Mesothelial cell of epicardium (in vitro differentiated cells): ENCODE measurements at places on chromosomes 13 and 19. TPM values are rescaled to one million over a fixed set of nuclear protein-coding genes. Genes with fewer than 3 reads are reported as not detected.

The KLK5 gene
- total RNA-seq: 8.9 to 11.5 TPM (median 9.5 TPM) in 3 replicates

The ATP8B3 gene
- total RNA-seq: 2.2 to 2.4 TPM (median 2.3 TPM) in 3 replicates

DNA sequence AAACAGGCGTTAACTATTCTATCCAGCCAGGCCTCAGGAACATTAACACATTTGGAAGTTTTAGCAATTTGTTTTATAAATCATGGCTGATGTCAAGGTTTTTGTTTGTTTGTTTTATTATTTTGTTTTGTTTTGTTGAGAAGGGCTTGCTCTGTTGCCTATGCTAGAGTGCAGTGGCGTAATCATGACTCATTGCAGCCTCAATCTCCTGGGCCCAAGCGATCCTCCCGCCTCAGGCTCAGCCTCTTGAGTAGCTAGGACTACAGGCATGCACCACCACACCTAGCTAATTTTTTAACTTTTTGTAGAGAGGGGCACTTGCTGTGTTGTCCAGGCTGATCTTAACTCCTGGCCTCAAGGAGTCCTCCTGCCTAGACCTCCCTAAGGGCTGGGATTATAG, 28.3 kb downstream of the NUP58 start:
- no peak for DNase-seq
- peaks cover 34% of the 10 kb centered on the region for H3K36me3 ChIP-seq
- no peak overlapping the region for H3K4me3 ChIP-seq
- H3K27me3 ChIP-seq: no peaks in the 10 kb centered on the region

DNA sequence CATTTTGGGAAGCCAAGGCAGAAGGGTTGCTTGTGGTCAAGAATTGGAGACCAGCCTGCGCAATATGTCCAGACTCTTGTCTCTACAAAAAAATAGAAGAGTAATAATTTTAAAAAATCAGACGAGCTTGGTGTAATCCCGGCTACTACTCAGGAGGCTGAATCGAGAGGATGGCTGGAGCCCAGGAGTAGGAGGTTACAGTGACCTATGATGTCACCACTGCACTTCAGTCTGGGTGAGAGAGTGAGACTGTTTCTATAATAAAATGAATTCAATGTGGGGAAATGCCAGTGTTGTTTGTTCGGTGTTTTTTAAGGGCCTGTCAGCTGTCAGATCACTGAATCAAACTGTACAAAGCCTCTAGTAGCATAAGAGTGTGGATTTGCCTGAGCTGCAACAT, 1.2 kb upstream of the FBXL3 start:
- no peak for DNase-seq
- H3K27ac ChIP-seq: peak overlapping the region; percentile 96
- peaks cover 6% of the 10 kb centered on the region for H3K36me3 ChIP-seq

DNA sequence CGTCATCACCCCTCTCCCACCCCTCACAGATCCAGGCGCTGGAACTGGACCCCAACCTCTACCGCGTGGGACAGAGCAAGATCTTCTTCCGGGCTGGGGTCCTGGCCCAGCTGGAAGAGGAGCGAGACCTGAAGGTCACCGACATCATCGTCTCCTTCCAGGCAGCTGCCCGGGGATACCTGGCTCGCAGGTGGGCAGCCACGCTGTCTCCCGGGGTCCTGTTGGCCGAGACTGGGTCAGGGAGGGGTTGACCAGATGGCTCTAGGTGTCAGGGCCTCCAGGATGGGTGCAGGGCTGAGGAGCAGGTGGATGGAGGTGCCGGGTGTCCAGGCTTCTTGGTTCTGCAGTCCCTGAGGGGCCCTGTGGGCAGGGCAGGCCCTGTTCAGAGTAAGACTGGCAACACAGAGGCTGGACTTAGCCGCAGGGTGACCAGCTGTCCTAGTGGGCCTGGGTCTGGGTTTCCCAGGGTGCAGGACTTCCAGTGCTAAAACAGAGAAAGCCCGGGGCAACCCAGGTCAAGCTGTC, 58.1 kb downstream of the MYH14 start:
- H3K36me3 ChIP-seq: peaks cover 10% of the 10 kb centered on the region
- H3K4me3 ChIP-seq: no peak overlapping the region
- no peak overlapping the region for H3K27ac ChIP-seq
- DNase-seq: no peak
- H3K4me1 ChIP-seq: no peaks in the 10 kb centered on the region
- H3K27me3 ChIP-seq: peaks cover 4% of the 10 kb centered on the region

GRCh38 chr13:98315902-98316301, 138.8 kb upstream of the RNF113B start:
- H3K36me3 ChIP-seq: peaks cover 7% of the 10 kb centered on the region
- H3K4me3 ChIP-seq: no peak overlapping the region
- no peaks in the 10 kb centered on the region for H3K27me3 ChIP-seq
- DNase-seq: no peak
